Right lung (tissue), 10 donors: ENCODE measurements at places on chromosomes 7 and 10.

DNA sequence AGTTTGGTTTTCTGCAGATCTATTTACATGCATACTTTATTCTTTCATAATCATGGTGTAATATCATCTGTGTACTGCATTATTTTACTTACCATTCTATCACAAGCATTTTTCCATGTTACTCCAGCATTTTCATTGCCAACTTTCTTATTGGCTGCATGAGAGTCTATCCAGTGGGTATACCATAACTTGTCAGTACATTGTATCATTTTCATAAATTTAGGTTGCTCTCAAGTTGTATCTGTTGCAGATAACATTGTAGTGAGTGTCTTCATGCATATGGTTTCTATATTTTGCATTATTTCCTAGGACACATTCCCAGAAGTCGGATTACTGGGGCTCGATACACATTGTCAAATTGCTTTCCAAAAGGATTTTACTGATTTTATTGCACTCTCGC is 87.2 kb upstream of the INSYN2A start:
- no peak for DNase-seq

GRCh38 chr7:131525820-131526219 is 30.6 kb downstream of the PODXL start:
- no peak for DNase-seq

DNA sequence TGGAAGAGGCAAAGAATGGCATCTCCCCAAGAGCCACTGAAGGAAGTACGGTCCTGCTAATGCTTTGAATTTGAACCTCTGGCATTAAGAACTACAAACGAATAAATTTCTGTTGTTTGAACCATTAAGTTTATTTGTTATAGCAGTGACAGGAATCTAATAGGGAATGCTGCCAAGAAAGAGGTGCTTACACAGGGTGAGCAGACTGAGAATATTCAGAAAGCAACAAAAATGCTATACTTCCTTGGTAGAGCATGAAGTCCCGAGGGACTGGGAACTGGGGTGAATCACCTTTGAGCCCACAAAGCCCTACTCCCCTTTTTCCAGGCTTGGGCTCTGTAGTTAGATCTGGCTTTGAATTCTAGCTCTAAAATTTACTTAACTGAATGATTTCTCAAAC is 45.0 kb downstream of the PANK1 start:
- no peak for DNase-seq

GRCh38 chr10:93945819-93946218 is 47.9 kb upstream of the PLCE1 start:
- DNase-seq = peak; percentile 10

GRCh38 chr7:14551310-14551709 is 351.2 kb downstream of the DGKB start:
- no peak for DNase-seq

GRCh38 chr10:22103701-22104470 is 100.4 kb upstream of the DNAJC1 start:
- DNase-seq = no peak

GRCh38 chr7:19713676-19714075 is 4.8 kb upstream of the POLR1F start:
- peak; percentile 34 for DNase-seq

- DNase-seq = no peak
Measured at GRCh38 chr10:71268758-71269157, 50.3 kb upstream of the SLC29A3 start.

- DNase-seq = no peak
Measured at GRCh38 chr10:42476101-42476500, 162.3 kb downstream of the ZNF33B start.

DNA sequence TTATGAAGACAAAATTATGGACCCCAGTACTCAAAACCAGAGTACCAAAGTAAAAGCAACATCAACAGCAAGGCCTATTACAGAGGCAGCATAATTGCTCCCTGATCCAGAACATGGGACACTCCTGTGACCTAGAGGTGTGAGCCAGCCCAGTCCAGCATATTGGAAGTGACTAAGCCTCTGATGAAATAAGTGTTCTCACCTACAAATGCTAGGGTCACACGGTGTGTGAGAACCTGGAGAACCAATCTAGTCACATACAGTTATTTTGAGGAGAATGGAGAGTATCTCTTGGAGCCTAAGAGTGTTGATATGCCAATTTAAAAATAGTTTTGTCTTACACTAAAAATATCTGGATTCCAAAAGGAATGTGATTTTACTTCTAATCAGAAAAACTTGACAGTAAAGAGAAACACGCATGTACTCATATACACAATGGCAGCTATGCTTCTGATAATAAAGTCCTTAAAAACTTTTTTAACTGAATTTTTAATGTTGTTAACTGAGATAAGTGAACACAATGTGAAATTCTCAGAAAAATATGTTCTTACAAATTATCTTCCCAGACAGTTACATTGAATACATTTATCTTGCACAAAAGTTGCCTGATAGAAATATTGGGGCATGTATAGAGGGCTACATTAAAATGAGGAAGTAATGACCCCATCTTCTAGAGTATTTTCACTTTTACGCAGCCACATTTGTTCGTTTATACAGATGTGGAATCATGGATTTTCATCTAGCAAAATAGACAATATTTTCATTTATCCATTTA is 56.8 kb upstream of the CD36 start:
- DNase-seq = no peak

DNA sequence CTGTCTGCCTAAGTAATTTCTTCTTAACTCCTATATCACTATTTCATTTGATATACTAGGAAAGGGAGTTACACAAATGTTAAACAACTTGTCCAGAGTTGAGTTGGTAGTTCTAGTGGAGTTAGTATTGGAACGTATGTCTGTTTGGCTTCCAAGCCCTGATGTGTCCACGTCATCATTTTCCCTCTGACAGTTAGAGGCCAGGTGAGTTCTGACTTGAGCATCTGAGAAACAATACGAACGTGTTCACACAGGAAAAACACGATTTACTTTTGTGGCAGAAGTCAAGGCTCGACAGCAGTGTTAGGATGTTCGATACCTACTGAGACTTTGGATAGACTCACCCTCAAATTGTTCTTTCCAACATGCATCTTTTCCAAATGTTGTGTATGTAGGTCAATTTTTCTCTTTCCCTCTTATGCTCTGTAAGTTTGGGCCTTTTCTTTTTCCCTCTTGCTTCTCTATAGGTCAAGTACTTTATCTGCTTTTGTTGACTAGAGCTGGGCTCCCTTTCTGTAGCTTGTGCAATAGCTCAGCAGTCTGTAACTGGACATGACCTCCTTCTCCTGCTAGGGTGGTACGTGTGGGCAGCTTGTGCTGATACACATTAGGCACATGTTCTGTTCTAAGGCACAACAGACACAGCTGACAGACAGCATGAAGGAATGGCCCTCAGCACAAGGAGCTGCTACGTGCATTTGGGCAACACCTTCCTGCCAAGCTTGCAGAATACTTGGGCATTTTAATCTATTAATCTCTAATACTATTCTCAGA is 222.9 kb downstream of the PTEN start:
- no peak for DNase-seq

- no peak for DNase-seq
Measured at GRCh38 chr10:131772441-131772840, 128.4 kb upstream of the PPP2R2D start.

DNA sequence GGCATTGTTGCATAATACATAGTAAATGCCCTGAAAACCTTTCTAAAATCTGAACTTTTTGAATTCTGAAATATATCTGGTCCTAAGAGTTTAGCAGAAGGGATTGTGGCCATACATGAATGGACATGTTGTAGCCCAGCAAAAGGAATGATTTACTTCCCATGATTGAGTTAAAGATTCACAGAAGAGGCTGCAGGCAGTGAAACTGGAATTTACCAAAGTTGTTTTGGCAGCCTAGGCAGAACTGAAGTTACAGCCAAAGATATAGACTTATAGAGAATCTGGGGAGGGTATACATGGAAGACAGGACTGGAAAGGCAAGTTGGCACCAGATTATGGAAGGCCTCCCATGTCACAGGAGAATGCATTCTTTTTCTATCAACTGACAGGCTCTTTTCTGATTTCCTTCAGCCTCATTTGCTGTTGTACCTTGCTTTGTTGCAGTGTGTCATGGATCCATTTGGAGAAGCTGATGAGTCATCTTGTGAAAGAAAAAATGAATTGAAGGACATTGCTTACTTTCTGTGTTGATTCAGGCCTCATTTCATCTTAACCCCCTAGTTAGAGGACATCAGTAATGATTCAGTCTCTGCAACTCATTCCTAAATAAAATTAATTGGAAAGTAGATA is 356.2 kb upstream of the LRGUK start:
- DNase-seq = no peak

GRCh38 chr10:80900661-80901060 is 363.0 kb downstream of the SH2D4B start:
- no peak for DNase-seq

GRCh38 chr7:25780904-25781303 is 371.1 kb upstream of the NFE2L3 start:
- no peak for DNase-seq

DNA sequence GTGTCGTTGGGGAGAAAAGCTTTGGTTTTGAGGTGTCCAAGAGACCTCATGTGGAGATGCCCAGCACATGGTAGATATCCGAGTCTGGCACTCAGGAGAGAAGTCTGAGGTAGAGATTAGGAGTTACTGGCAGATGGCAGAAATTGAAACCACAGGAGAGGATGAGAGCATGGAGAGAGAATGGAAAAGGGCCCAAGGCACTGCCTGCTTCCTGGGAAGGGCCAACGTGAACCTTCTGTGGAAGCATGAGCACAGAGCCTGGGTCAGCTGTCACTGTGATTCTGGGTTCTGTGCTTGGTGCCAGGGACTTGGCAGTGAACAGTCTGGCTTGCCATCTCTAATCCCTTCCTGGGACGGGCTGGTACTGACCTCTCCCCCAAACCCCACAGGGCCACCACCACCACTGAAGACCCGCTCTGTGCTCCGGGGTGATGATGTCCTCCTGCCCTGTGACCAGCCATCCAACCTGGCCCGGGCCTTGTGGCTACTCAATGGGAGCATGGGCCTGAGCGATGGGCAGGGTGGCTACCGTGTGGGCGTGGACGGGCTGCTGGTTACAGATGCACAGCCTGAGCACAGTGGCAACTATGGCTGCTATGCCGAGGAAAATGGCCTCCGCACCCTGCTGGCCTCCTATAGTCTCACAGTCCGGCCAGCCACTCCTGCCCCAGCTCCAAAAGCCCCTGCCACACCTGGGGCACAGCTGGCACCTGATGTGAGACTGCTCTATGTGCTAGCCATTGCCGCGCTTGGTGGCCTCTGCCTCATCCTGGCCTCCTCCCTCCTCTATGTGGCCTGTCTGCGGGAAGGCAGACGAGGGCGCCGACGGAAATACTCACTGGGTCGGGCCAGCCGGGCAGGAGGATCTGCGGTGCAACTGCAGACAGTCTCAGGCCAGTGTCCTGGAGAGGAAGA is 4.1 kb downstream of the MRPL43 start:
- no peak for DNase-seq

DNA sequence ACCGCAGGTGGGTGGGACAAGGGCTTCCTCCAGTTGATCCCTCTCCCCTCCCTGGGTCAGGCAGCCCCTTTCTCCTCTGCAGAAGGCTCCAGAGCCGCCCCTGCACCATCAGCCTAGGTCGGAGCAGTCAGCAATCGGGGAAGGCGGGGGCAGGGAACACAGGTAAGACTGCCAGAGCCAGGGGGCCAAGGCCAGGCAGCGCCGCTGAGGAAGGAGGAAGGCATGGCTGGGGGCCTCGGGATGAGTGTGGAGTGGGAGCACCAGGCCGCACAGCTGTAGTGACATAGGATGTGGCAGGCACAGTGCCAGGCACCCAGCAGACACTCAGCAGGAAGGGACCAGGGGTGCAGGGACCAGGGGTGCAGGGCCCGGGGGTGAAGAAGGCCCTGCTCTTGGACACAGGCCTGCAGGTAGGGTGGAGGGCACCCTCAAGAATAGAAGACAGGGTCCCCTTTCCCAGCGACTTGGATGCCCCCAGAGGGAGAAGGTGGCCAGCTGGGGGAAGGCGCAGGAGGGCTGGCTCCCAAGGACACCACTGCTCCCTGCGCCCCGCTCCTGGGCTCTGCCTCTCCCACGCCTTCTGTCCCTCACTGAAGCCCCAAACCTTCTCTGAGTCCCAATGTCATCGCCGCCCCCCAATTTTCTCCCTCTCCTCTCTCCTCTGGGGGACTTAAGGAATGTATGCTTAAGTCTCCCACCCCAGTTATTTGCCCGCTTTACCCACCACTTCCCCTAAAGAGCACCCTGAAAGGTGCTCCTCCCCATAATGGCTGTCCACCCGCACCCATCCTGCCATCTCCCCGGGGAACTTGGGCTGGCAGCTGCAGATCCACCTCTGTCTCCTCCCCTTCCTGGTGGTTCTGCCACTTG is 38.5 kb downstream of the CAMK2B start:
- DNase-seq = no peak

DNA sequence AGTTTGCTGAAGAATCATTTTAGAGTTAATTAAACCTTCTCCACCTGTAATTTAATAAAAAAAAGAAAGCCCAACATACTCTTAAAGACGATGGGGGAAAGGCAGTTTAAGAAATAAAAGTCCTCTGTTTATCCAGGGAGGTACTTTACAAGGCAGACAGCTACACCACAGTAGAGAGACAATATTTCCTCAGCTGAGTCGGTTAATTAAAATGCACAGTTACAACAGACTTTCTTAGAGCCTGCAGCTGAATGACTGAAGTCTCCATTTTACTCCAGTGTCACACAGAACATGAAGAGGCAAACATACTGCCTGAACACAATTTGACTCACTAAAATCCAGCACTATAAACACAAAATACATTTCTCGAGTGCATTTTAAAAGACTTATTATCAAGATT is 15.1 kb downstream of the LRRTM3 start:
- no peak for DNase-seq

- no peak for DNase-seq
Measured at GRCh38 chr7:144388950-144389349, 14.5 kb downstream of the NOBOX start.

DNA sequence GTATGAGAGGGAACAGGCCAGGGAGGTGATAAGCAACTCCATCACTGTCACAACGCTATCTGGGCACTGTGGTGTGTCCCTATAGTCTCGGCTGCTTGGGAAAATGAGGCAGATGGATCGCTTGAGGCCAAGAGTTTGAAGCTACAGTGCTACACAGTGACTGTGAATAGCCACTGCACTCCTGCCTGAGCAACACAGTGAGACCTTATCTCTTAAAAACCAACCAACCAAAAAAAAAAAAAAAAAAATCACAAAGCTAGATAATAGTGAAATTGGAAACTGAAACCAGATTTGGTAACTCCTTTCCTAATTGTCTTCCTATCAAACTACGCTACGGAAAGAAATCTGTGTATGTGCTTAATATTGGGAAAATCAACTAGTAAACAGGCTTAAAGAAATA is 14.1 kb downstream of the MICU1 start:
- DNase-seq = no peak

DNA sequence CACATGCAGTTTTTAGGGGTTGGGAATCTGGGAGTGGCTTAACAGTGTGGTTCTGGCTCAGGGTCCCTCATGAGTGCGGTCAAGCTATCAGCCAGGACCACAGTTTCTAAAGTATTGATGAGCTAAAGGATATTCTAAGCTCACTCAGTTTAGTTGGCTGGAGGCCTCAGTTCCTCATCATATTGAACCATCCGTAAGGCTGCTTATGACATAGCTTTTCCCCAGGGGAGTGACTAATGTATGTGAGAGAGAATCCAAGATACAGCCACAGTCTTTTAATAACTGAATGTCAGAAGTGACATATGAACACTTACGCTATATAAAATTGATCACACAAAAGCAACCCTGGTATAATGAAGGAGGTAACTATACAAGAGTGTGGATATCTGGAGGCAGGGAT is 245.3 kb downstream of the POLR1F start:
- no peak for DNase-seq

- no peak for DNase-seq
Measured at GRCh38 chr10:110444004-110444337, 53.7 kb upstream of the DUSP5 start.

- DNase-seq = no peak
Measured at GRCh38 chr7:2416063-2416462, 12.7 kb downstream of the CHST12 start.

GRCh38 chr10:79066411-79067240 is 2.1 kb upstream of the ZMIZ1 start:
- no peak for DNase-seq
